ENCODE measurements at places on chromosomes 11 and 22.

DNA sequence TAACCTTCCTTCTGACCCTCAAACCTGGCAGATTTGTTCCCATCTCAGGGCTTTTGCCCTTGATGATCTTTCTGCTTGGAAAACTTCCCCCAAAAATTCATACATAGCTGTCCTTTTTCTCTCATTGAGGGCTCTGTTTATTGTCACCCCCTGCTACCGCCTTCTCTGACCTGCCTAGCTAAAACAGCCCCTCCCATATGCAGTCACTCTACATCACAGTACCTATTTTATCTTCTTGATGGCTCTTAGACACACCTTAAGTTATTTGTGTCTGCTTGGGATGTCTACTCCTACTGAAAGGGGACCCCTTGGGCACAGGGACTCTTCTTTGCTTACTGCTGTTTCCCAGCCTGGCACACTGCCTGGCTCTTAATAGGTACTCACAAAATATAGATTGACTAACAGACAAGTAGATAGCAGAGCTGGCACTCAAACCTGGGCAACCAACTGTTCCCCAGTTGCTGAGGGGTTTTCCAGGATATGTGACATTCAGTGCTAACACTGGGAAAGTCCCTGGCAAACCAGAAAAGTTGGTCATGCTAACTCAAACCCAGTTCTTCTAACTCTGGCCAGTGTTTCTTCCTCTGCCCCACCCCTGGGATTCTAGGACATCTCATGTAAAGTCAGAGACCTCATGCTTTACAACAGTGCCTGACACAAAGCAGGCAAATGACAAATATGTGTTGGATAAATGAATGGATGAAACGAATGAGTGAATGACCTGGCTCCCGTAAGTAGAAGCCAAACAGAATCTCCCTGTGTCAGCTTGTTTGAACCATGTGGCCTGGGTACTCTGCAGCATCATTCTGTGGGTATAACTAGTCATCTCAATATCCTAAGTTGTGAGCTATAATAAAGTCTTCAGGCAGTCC, 19.8 kb upstream of the FJX1 start:
- no peak for DNase-seq

DNA sequence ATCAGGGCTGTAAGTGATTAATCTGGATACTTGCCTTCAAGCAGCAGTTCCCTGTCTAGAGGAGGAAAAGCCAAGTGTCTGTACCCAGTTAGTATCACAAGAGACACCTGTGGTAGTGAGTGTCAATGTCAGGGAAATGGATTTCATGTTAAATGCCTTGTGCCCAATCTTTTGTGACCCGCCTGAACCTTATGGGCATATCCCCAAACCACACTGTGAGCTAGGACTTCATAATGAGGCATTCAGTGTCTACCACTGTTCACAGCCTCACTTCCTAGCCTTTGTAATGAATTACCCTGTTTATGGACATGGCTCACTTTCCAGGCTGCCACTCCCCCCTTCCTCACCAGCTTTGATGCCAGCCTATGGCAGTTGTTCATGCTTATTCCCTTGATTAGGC, 125.1 kb downstream of the TRIM44 start:
- DNase-seq, result no peak

- DNase-seq, result peak; percentile 83
Measured at GRCh38 chr11:64015935-64016845, 19.5 kb upstream of the FLRT1 start.

DNA sequence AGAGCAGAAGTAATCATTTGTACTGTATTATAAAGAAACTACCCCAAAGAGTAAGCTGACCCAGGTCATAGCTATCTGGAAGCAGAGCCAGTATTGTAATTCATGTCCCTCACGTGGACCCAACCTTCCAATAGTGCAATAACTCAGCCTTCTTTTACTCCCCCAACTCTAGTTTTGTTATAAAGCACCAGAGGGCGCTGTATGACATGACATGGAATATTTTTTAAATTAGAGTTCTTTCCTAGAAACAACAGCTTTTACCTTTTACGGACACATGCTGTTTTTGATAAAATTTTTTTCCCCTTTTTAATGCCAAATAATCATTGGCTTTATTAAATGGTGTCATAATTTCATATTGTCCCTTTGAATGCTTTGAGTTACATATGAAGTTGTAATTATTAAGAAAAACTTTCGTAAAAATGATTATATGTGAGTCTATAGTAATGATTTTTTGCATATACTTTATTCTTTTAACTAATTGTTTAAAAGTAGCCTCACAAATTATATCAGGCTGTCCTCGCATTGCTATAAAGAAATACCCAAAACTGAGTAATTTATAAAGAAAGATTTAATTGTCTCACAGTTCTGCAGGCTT, 76.9 kb downstream of the DKK3 start:
- DNase-seq, result peak; percentile 72

DNA sequence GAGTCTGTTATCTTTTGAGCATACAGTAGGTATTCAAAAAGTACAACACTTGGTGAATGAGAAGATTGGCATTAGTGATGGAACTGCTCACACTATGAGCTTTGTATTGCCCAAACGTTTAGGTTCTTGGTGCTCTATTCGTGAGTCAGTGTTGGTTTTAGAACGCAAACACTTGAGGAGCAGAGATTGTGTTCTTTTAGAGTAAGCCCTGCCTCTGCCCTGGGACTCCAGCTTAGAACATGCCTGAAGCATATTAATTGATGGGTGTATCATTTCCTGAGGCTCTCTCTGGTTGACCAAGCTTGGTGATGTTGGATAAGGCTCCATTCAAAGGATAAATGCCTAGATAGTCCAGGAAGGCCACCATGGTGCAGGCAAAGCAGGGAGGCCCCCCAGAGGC, 10.9 kb downstream of the MTNR1B start:
- DNase-seq, result no peak

GRCh38 chr22:41799486-41800347, 762 bp upstream of the CCDC134 start:
- no peak for DNase-seq

DNA sequence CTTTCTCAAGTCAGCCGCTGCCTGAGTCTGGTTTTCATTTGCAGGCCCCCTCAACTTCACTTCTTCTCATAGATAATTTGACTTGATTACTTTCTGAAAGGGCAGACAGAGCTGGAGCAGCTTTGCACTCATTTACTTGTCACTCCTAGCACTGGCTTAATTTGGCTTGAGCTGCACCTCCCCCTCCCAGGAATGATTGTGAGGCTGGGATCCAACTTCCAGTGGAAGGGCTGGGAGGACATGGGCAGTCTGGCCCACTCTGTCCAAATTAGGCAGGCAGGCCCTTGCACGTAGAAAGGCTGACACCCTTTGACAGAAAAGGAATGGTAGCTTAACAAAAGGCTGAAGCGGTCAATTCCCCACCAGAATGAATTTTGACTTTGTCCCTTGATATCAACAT, 453.9 kb downstream of the ETS1 start:
- peak; percentile 18 for DNase-seq
